ENCODE measurements at places on chromosomes 7 and 10. TPM values are rescaled to one million over a fixed set of nuclear protein-coding genes. Genes with fewer than 3 reads are reported as not detected.

Gene SPDYE8
- total RNA-seq: not detected

Gene AGMO
- 13.2 TPM for total RNA-seq

Gene MALRD1
- total RNA-seq: not detected

Gene CYTH3
- total RNA-seq: 73.4 TPM

Gene TSPAN15
- total RNA-seq: 137 TPM

Gene AKR1C1
- 10.2 TPM for total RNA-seq

Gene SPAG6
- not detected for total RNA-seq

Gene IFIT1B
- total RNA-seq: not detected

Gene OR9A2
- total RNA-seq: not detected

Gene CPED1
- total RNA-seq: 0.76 TPM

Gene AKR1C4
- total RNA-seq: 0.40 TPM

Gene GNAT3
- total RNA-seq: not detected

Gene CFAP69
- 4.6 TPM for total RNA-seq

Gene NUTM2D
- total RNA-seq: 2.4 TPM
